Inflammatory macrophage (primary cell): ENCODE measurements at places on chromosomes 4 and X.

GRCh38 chrX:41716767-41717473, 7.1 kb upstream of the GPR82 start:
- DNase-seq: no peak

- DNase-seq: no peak
These were observed 80.1 kb upstream of the PSAPL1 start for GRCh38 chr4:7514789-7515188.

DNA sequence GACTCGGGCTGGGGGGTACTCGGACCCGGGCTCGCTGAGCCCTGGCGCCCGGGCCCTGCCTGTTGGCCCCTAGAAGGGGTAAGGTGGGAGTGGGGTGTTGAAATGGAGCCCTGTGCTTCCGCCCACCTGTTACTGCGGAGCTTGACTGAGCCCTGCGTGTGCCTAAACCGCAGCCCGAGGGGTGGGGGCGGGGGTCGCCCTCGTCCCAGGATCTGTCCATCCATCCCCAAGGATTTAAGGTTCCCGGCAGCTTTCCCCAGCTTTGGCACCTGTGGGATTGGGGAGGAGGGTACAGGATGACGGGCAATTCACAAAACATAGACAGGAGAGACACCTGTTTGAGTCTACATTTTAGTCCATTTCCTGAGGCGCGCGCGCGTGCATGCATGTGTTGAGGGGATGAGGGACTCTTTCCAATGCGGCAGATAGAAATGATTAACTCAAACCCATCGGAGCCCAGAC, 779 bp downstream of the GABRQ start:
- no peak for DNase-seq

GRCh38 chr4:8396762-8397406, 43.6 kb downstream of the ACOX3 start:
- DNase-seq: no peak

- DNase-seq: no peak
These were observed 57.1 kb upstream of the ADGRG2 start for GRCh38 chrX:19179389-19179788.

DNA sequence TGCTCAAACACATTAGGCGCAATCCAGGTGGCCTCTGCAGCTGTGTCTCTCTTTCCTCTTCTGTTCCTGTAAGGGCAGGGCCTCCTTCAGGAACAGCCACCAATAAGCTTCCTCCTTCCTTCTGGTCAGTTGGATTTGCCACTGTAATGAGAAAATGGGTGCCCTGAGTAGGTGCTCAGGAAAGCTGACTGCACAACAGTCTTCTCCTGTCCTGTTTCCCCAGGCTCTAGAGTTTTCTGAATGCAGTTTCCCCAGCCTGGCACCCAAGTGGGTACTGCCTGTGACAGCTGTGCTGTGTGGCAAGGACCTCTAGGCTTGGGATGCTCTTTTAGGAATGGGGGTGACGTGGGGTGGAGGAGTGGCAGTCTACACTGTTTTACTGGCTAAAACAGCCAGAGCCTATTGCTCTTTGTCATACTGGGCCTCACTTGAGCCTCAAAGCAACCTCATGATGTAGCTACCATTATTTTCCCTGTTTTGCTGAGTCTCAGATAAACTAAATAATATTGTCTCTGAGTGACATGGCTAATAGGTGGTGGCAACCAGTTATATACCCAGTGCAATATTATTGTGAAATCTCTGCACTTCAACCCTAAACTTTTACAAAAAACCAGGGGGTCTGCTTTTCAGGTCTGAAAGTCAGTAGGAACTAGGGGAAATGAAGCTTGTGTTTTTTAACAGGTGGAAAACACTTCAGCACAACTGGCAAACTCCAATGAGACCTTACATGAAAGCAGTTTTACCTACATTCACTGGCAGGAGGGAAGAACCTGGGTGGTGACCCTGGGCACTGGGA, 1.2 kb downstream of the CXCL2 start:
- peak; percentile 5 for DNase-seq

- DNase-seq: no peak
These were observed 139.7 kb downstream of the MAPK10 start for GRCh38 chr4:86220121-86220520.

DNA sequence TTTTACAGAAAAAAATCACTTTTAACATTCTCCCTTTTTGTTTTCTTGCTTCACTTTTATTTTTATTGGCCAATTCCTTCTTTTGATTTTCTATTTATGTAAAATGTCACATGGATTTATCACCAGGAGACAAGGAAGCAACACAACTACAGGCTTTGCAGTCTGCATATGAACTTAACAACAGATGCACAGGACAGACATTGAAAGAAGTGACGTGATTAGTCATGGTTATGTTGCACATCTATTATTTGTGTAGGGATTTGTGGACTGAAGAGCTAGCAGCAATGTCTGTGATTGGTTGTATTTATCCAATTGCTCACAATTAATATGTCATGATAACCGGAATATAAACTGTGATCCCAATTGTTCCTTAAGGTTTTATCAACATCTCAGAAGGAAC, 147.8 kb upstream of the KLF3 start:
- no peak for DNase-seq

- no peak for DNase-seq
These were observed 325.0 kb downstream of the TLL1 start for GRCh38 chr4:166198041-166198440.

GRCh38 chr4:150664935-150665334, 83.0 kb downstream of the MAB21L2 start:
- DNase-seq: no peak

DNA sequence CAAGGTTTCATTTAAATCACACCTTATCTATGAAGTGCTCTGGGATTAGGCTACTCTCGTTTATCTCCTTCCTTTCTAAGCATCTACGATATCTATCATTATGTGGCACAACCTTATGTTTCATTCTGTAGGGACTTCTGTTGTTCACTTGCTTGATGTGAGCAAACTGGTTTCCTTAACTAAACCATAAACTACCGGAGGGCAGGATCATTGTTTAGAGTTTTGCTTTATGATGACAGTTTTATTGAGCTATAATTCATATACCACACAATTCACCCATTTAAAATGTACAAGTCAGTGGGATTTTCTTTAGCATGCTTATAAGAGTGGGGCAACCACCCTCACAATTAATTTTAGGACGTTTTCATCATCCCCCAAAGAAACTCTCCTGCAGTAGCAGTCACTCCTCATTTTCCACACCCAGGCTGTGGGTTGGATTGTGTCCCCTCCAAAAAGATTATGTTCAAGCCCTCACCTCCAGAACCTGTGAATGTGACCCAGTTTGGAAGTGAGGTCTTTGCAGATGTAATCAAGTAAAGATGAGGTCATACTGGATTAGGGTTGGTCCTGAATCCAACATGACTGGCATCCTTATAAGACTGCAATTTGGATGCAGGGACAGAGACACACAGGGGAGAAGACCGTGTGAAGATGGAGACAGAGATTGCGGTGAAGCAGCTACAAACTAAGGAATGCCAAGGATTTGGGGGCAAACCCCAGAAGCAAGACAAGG, 42.1 kb upstream of the SH3RF1 start:
- DNase-seq: no peak

DNA sequence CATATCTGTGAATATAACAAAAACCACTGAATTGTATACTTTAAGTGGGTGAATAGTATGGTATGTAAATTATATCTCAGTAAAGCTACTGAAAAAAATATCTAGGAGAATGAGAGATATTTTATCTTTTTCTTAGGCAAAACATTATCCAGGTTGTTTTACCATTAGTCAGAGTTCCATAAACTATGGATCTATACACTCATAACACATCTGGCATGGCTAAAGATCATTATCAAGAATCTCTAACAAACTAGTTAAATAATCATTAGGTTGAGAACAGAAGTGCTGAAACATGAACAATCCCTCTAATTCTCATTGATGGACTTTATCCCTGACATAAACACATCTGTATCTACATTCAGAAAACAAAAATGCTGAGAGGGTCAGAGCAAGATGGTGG, 15.6 kb downstream of the MED14 start:
- DNase-seq: no peak

- DNase-seq: no peak
These were observed 487.1 kb downstream of the STPG2 start for GRCh38 chr4:97656044-97656720.

DNA sequence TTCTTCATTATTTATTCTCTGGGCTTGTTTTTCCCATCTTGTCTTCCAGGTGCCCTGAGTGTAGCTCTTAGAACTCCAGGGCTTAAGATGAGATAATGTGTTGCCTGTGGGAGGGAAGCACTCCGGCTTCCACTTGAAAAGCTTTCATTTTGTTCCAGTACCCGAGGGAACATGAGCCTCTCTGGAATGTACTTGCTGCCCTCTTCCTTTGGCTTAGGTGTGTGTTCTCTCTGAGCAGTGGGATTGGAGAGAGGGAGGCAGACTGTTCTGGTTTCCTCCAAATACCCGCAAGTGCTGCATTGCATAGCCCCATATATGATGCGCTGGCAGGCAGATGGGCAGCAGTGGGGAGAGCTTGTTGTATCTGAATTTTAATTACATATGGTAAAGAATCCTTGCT, 861 bp upstream of the DTHD1 start:
- DNase-seq: no peak

DNA sequence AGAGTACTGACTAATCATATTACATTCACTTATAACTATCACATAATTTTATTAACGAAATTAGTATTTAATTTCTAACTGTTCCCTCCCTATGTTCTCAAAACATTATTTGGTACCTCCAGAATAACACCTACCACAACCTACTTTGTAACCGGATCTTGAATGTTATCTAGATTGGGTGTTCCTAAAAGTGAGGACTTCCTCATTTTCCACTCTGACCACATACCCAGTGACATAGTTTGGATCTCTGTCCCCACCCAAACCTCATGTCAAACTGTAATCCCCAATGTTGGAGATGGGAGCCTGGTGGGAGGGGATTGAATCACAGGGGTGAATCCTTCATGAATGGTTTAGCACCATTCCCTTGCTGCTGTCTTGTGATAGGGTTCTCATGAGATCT, 21.8 kb downstream of the NR3C2 start:
- DNase-seq: no peak

- DNase-seq: no peak
These were observed 92.1 kb downstream of the MRPL1 start for GRCh38 chr4:77954690-77955089.

- no peak for DNase-seq
These were observed 137.0 kb downstream of the KCNIP4 start for GRCh38 chr4:21811565-21811964.

DNA sequence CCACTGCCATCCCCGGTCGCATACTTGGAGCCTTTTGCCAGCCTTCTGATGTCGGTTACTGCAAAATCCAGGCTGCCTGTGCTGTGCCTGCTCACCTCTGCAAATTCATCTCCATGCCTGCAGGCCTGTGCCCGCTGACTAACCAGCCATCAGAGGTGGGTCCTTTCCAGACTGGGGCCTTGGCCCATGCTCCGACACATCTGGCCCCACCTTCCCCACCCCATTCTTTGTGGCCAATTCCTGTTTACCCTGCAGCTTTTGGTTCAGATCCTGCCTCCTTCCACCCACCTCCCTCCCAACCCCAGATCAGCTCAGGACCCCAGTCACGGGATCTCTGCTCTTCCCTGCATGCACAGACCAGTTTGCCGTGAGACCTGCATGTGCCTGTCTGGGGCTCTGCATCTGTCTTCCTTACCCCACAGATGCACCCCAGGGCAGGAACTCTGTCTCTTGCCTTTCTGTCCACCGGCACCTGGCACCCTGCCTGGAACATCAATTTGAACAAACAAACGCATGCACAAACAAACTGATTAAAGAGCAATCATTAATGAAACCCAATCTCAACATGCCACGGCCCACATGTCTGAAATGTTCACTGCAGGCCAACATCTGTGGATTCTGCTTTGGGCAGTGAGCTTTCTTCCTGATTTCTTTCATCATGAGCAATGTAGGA, 112.8 kb upstream of the PSAPL1 start:
- no peak for DNase-seq

DNA sequence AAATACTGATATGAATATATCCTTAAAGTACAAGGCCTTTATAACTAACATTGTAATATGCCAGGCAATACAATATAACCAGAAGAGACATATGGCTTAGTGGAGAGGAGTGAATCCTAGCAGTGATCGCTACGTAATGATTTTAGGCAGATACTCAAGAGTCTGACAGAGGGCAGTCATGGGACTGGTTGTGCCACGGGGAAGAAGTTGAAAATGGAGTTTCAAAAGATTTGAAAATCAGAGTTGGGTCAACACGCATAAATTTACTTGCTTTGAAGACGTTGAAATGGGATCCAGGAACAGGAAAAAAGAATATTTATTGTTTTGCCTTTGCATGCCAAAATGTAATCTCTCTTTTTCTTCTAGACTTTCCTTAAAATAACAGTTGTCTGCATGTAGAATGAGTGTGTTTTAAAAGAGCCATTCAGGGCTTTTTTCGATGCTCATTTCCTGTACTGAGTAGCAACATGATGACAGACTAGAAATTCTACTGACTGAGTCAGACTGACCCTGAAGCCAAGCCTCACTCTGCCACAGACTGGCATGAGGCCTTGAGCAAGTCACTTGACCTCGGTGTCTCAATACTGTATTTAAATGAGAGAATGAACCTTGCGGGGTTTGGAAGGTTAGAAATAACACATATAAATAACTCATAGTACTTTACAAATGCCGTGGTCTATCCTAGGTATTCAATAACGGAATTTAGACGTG, 8.1 kb upstream of the SMS start:
- DNase-seq: peak; percentile 82

DNA sequence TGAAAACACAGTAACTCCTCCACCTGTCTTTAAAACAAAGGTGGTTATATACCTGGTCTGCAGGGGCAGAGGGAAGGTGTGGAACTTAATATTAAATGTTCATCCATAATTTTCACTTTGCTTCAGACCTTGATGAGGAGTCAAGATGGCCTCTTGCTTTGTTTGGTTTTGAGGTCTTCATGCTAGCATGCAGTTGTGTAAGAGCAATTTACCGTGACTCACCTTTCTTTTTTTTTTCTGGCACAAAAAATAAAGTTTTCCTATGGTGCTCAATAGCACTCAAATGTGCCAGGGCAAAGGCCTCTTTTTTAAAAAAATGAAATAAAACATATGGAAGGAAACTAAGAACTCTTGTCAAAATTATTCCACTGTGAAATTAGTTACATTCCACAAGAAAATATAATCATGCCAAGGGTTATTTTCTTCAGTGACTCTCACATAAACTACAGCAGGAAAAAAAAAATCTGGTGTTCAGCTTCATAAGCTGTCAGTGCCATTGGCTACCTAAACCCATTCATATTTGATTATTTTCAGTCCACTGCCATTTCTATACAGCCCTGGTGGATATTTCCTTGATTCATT, 128.2 kb downstream of the SLC7A11 start:
- no peak for DNase-seq
